Fibroblast of mammary gland (primary cell): ENCODE measurements at places on chromosomes 1 and 21.

GRCh38 chr1:228742281-228742860 lies 7.1 kb downstream of the RHOU start:
- DNase-seq: no peak

GRCh38 chr1:30730346-30731108 lies 7.1 kb upstream of the MATN1 start:
- DNase-seq: no peak

DNA sequence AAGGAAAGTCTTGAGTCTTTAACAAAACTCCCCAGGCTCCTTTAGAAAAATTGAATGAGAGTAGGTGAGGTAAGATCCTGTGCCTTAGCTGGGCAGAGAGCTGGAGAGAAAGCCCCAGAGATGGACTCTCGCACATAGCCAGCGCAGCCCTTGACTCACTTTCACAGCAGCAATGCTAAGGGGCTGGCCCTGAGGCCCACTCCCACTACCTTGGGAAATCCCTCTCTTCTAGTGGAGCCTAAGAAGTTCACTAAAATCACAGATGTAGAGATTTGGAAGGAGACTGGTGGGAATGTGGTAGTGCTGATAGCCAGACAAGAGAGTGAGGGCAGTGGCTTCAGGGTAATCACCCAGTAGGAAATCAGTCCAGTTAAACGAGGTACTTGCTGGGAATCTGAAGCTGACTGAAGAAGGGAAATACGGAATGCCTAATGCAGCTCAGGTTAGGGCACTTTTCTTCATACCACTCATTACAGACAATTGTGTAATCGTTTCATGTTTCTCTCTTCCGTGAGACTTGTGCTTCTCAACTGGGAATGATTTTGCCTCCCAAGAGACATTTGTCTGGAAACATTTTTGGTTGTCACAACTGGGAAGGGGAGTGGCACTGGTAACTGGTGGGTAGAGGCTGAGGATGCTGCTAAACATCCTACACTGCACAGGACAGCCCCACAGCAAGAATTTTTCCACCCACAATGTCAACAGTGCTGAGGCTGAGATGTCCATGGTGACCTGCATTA lies 42.4 kb upstream of the LRRC8C start:
- DNase-seq: no peak

DNA sequence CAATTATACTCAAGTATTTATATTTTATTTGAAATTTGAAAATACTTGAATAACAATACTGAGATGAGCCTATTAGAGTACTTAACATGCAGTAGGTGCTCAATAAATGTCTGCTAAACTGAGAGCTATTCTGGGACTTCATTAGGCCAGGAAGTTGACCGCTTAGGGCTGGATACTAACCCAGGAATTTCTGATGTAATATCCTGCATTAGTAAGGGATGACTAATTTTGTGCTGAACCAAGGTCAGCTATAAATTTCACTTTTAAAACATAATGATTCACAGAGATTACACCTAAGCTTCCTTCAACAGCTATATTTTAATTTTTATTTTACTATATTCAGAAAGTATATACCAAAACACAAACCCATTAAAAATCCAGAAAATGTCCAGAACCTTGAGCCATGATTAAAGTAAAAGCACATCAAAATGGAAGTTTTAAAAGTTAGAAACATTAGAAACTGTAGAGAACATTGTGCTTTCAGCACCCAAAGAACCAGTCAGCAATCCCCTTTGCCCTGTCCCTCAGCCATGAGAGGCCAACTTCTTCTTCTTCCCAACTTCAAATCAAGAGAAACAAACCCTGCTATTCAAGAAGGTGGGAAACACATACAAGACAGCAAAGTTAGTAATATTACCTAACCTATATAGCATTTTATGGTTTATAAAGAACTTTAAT lies 35.4 kb downstream of the WNT2B start:
- peak; percentile 93 for DNase-seq

- DNase-seq: no peak
Measured at GRCh38 chr1:110004583-110004982, 20.0 kb downstream of the AHCYL1 start.

DNA sequence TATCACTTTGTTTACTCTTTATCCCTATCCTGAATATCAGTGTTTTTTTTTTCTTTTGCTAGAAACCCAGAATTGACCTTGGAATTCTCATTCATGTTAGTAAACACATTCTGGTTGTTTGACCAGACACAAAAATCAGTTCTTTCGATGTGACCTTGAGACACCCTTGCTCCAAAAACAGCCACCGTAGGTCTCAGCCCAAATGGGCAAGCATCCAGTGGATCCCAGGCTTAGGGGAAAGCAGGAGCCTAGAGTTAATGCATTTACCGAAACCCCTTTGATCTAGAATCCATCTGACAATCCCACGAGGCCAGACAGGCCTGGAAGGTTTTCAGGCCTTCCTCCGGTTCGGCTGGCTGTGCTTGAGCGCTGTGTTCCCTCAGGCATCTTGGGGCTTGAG lies 47.6 kb downstream of the IRF2BP2 start:
- no peak for DNase-seq

- DNase-seq: no peak
Measured at GRCh38 chr1:218925777-218926176, 247.9 kb upstream of the LYPLAL1 start.

DNA sequence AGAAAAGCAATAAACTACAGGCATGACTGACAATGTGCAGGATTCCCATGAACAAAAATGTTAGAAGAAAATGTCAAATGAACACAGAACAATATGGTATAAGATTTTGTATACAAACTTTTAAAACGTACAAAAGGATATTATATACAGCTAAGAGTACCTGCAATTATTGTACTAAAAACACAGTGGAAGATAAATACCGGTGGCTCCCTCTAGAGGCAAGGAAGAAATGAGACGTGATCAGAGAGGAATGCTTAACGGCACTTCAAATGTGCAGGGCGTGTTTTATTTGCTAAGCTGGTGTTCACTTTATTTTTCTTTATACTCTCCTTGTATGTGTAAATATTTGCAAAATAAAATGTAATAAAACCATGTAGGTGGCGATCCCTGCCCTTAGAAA lies 191.8 kb upstream of the SAMSN1 start:
- peak; percentile 71 for DNase-seq

GRCh38 chr1:113073479-113073950 lies 517 bp downstream of the LRIG2 start:
- DNase-seq: peak; percentile 60

- peak; percentile 14 for DNase-seq
Measured at GRCh38 chr1:205812271-205812877, 624 bp downstream of the SLC41A1 start.

DNA sequence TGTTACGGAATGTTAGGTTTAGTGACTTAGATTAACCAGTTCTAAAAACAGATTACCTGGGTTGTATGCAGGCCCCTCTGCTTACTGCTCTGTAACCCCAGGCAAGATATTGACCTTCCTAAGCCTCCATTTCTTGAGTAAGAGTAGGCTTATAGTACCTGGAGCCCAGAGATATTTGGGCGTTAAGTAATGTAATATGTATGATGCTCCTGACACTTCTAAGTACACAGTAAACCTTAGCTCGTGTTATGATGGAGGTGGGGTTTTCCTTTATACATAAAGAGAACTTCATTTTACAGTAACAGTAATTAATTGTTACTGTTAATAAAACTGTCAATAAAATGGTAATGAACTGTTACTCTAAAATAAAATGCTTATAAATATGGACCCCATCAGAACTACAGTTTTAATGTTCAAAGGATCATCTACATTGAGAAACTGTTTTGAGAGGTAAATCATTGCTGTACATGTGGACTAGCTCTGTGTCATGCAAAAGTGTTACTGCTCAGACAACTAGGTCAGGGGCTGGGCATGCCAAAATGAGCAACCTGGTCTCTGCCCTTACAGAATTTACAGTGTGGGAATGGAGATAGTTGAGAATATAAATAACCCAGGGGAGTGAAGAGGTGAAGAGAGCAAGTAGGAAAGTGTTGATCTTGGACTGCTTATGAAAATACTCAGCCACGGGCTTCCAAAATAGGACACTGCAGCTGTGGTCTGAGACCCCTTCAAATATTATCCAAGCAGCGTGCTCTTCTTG lies 26.6 kb downstream of the LRRC8C start:
- DNase-seq: peak; percentile 44

DNA sequence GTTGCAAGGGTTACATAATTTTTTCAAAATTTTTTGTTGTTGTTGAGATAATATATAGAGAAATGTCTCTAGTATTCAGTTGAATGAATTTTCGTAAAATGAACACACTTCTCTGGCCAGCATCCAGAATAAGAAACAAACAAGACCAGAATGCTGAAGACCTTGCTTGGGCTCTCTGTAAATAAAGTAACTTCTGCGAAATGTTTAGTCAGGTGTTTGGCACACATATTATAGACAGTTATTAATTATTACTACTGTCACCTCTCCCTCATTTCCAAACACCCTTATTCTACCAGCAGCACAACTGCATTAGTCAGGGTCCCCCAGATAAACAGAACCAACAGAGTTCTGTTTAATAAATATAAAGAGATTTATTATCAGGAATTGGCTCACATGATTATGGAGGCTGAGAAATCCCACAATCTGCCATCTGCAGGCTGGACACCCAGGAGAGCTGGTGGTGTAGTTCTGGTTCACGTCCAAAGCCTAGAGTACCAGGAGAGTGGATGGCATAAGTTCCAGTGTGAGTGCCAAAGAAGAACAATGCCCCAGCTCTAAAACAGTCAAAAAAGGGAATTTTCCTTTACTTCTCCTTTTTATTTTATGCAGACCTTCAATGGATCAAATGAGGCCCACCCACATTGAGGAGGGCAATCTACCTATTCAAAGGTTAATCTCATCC lies 44.1 kb upstream of the KCND3 start:
- DNase-seq: no peak
